ENCODE measurements at places on chromosomes 4 and X.

DNA sequence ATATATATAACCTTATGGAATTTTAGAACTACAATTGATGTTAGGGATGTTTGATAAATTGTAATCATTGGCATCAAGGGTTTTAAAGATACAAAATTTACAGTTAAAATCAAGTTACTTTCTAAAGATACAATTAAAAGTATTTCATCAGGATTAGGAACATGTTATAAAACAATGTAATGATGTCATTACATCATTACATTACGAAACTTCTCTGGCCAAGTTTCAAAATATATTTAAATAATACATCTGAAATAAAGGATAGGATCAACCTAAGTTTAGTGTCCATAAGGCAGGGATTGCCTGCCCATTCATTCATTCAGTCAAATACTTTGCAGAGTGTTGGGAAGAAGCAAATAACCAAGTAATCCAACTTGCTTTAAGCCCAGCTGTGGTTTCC, 75.1 kb downstream of the TENM3 start:
- DNase-seq: no peak

DNA sequence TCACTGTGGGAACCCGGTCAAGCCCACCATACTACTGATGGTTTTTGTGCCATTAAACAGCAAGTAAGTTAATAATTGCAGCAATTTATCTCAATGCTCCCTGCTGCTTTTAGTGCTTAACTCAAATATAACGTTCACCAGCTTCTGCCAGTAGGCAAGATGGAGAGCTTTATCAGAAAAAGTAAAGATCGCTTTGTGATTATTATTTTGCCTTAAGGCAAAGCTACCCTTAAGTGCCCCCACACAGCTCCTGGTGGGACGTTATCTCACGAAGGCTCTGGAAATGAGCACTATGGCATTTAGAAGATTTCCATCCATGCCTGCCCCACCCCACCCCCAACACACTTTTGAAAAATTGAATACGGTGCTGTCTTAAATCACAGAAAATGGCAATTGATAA, 59.4 kb downstream of the KDR start:
- DNase-seq: no peak

- no peak for DNase-seq
Observed at GRCh38 chr4:18389115-18389514, 367.6 kb upstream of the LCORL start.

DNA sequence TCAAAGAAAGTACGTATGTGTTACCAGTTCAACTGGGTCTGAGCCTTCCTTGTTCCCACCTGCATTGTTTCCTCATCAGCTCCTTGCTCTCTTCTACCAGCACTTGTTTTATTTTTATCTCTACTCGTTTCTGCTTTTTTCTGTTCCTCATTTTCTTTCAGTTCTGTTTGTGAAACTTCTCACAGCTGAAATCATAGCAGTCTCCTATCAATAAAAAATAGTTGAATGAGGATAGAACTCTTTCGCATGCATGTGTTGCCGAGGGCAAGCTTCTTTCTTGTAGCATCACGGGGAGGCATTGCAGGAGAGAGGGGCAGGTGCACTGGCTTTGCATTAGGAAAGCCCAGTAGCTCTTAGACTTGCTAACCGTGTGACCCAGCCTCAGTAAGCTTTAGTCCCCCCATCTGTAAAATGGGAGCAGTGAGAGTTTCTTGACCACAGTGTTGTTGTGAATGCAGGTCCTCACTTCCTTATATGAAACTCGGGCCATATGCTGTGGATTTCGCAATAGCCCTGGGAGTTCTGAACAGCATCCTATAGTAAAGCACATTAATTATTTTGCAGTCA, 24.7 kb downstream of the OFD1 start:
- DNase-seq: no peak

DNA sequence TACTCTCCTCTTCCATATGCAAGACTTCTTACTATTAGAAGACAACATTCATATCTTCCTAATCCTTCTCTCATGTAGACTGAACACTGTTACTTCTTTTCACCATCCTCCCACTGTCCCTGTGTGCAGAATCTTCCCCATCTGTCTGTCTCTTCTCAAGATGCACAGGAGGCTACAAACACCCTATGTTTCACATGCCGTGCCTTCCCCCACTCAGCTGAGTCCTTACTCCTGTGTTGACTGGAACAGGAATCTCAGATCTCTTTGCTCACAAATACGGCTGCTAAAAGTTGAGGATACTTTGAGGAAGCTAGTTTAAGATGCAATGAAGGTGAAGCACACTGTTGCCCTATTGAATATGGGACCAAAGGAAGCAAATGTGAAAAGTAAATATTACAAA, 168.5 kb upstream of the GPC4 start:
- no peak for DNase-seq

Data from urothelium cell line (cell line).